ENCODE measurements at places on chromosomes 5 and 9.

- no peak for DNase-seq
These were observed 5.9 kb downstream of the LPCAT1 start for GRCh38 chr5:1517838-1518237.

DNA sequence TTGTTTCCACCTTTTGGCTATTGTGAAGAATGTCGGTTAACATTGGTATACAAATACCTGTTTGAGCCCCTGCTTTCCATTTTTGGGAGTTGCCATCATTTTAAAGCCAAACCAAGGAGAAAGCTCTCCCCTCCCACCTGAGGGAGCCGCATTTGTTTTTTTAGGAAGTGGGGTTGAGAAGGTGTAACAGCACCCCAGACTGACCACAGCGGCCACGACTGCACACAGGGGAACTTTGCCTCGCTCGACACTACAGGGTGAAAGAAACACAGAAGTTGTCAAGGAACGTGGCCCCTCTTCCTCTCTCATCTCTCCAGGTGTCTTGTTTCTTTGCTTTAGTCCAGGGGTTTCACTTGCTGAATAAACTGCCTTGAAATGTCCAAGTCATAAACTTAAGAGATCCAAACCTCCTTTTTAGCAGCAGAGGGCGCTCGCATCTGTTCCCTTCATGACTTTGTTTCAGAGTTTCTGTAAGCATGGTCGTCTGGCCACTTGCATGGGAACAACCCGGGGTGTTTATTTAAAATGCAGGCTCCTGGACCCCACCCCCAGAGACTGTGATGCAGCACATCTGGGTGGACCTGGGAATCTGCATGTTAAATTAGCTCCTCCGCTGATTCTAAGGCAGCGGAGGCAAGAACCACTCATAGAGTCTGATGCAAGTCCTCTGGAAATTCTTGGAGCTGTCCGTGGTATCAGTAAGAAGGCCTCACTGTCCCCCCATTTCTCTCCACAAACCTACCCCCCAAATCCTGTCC, 2.1 kb upstream of the TTLL11 start:
- no peak for DNase-seq

DNA sequence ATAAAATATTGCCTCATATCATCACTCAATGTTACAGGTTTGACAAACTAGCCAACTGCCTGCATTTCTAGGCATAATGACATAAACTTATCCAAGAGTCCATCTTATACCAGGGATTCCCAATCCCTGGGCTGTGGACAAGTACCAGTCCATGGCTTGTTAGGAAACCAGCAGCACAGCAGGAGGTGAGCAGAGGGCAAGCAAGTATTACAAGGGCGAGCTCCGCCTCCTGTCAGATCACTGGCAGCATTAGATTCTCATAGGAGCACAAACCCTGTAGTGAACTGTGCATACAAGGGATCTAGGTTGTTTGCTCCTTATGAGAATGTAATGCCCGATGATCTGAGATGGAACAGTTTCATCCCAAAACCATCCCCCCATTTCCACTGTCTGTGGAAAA, 144.9 kb downstream of the PRKACG start:
- no peak for DNase-seq

GRCh38 chr5:138874771-138875551, at the start of gene LRRTM2:
Gene LRRTM2 (minus strand): TSS chr5:138875335. CDS start chr5:138874911, 424 bp downstream.
- DNase-seq: peak; percentile 39

GRCh38 chr5:138754699-138755057, 1.5 kb downstream of the CTNNA1 start:
- DNase-seq: no peak

- no peak for DNase-seq
These were observed 195.5 kb downstream of the TMEM167A start for GRCh38 chr5:82881571-82882174.

DNA sequence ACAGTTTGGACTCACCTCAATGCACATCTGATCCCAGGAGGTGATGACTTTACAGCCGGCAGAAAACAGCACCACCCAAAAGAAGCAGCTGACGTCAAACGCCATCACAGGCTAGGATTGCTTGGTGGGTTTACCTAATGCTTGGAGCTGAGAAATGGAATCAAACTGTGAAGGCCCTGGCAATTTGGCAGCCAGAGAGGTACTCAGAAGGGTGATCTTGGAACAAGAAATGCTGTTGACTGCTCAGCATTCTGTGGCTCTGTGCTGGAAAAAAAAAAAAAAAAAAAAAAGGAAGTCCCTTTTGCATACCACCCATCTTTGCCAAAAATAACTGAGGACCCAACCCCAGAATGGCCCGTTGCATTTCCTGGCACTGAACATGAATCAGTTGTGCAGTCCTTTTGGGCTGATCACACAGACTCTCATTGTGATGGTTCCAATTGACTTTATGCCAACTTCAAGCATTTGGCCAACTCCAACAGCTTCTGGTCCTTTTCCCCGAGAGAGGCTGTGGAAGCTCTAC, at the start of gene CD180:
Gene CD180, minus strand, starts transcription at position 263 of the 523 bp plus-strand sequence. Its CDS starts 158 bp downstream, at position 105.
- DNase-seq: peak; percentile 29

- no peak for DNase-seq
These were observed 166.6 kb upstream of the HCN1 start for GRCh38 chr5:45862763-45863162.

- DNase-seq: no peak
These were observed 177.5 kb downstream of the SYK start for GRCh38 chr9:90979138-90979551.

GRCh38 chr5:145072889-145073288, 762.3 kb downstream of the PRELID2 start:
- DNase-seq: no peak

DNA sequence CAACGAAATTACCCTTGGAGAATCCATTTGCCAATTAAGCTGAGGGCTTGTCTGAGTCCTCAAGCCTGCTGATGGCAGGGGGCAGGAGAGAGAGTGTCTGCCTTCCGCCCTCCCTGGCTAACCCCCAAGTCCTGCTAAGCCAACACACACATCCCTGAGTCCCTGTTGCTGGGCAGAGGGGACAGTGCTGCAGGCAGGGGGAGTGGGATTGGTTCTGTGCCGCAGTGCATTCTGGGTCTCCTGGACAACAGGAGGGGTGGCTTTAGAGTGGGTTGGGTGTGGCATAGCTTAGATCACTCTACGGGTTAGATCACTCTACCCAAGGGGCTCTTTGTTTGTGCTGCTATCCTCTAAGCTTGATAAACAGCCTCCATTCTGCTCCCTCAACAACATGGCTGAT, 427.7 kb downstream of the CDK5RAP2 start:
- DNase-seq: no peak

DNA sequence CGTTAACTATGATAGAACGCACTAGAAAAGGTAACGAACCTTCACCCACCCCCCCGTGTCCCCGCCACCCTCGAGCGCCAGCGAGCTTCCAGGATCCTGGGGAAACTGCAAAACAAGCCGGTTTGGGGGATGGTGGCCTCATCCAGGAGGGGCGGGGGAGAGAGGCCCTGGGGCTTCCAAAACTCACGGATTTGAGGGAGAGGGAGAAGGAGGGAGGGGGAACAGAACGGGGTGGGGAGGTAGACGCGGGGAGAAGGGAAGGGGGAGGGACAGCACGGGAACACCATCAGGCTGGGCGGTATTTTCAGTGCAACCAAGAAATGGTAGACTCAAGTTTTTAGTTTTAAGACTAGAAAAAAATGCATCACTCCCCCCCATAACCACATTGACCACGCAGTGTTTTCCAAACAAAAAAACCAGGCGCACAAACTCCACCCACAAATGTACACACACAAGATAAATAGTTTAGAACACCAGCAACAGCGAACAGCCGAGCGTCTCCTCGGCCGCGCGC, 1.4 kb downstream of the NRARP start:
- DNase-seq: no peak

DNA sequence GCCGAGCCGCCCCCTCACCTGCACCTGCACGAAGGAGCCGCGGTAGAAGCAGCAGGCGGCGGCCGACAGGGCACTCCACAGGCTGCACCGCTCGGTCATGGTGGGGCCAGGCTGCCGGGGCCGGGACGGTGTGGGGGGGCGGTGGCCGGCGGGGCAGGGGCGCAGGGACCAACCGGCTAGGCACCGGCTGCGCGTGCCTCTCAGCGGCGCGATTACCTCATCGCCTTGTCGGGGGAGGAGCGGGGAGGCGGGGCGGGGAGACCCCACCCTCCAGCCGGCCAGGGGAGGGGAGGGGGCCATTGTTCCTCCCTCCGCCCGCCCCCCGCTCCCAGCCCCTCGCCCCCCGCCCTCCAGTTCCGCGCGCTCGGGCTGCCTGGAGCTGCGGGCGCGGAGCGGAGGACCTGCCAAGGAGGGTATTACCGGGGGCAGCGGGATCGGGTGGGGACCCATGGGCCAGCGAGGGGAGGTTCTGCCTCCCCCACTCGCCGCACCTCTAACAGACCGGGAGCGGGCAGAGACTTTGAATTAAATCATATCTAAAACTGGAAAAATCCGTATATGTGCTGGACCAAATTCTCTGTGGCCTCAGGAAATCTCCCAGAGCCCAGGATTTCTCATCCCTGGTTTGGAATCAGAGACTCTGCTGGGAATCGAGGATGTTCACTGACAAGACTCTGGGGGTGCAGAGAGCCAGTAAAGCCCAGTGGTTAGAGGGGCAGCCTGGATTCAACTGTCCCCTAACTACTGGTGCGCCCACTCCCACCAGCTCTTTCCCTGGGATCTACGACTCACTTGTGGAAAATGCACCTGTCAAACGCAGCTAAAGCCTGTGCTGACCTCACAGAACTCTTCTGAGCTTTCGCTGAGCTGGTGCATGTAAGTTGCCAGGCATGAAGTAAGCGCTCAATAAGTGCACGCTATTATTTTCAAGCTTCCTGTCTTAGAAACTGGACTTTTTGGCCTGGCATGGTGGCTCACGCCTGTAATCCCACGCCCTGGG, 20.3 kb upstream of the TOR2A start:
- peak; percentile 60 for DNase-seq

DNA sequence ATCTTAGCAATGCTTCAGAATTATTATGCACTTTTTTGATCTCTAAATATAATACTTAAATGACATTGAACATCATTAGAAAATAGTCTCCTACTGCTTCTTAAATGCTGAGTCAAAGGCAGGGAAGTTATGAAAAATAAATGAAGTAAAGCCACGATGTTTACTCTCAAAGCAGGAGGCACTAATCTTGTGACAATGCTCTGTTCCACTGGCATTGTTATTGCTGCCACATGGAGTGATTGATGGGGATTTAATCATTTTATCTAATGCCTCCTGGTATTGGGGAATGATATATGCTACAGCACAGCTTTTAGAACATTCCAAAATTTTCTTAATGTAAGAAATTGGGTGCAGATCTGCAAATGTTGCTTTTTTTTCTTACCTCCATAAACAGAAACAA, 1655.4 kb upstream of the NUDT12 start:
- DNase-seq: no peak

- DNase-seq: no peak
These were observed 46.4 kb upstream of the WWC1 start for GRCh38 chr5:168244838-168245559.

DNA sequence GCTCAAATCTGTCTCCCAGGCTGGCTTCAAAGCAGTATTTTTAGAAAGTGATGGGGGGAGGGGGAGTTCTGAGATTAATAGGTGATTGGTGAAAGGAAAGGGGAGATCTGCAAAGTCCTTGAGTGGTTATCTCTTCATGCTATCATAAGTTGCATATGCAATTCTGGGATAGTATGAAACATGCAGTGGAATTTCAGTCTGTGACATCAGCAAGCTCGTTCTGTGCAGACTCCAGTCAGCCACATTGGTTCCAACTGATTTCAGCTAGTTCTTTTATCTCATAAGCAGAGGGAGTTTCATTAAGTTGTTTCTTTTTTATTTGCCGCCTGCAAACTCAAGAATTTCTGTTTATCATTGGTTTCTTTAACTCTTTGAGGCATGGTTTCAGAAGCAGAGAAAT, 180.5 kb upstream of the SH3GL2 start:
- no peak for DNase-seq

DNA sequence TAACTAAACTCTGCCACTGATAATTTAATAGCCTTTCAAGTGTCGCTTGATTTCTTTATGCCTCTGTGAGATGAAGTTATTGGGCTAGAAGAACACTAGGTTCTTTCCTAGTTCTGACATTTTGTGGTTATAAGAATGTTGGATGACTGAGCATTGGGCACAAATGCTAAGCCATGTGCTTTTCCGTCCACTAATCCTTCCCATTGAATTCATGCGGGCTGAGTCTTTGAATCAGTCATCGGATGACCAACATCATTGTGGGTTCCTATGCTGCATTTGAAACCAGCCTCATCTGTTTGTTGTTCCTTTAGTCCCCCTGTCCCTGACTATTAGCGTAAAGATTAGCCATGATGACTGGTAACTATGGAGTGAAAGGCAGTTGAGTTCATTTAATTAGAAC, 58.5 kb downstream of the ALDH1A1 start:
- DNase-seq: no peak

DNA sequence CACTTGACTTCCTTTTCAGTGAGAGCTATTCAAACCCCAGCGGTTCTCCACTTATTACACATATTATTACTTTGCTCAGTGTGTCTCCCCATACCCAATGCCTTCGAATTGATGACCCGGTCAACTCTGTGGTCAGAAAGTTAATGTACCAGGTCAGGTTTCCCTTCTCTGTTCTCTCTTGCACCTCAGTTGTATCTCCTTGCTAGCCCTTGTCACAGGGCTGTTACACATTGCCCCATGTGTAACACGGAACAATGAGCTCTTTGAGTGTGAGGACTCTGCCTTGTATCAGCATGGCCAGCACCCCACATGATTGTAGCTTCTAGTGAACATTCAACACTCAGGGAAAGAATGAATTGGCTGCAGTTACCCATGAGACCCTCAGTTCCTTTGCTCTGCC, 73.6 kb downstream of the DOCK2 start:
- no peak for DNase-seq

- no peak for DNase-seq
These were observed 3.7 kb downstream of the RECK start for GRCh38 chr9:36040271-36040925.

DNA sequence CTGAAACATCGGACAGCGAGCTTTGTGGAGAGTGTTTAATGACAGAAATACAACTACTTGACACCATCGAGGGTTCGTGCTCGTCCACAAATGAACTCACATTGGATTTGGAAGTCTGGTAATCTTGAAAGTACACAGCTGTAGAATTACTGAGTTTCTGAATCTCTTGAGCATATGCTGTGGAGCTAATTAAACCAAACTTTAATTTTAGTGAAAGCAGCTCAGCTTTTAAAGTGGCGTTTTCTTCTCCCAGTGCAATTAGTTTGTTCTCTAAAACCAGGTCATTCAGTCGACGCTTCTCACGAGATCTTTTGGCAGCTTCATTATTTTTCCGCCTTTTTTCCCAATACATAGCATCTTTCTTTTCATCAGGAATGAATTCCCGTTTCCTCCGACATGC, 13.5 kb downstream of the NFIL3 start:
- DNase-seq: no peak
